ENCODE measurements at places on chromosomes 11 and 22.

DNA sequence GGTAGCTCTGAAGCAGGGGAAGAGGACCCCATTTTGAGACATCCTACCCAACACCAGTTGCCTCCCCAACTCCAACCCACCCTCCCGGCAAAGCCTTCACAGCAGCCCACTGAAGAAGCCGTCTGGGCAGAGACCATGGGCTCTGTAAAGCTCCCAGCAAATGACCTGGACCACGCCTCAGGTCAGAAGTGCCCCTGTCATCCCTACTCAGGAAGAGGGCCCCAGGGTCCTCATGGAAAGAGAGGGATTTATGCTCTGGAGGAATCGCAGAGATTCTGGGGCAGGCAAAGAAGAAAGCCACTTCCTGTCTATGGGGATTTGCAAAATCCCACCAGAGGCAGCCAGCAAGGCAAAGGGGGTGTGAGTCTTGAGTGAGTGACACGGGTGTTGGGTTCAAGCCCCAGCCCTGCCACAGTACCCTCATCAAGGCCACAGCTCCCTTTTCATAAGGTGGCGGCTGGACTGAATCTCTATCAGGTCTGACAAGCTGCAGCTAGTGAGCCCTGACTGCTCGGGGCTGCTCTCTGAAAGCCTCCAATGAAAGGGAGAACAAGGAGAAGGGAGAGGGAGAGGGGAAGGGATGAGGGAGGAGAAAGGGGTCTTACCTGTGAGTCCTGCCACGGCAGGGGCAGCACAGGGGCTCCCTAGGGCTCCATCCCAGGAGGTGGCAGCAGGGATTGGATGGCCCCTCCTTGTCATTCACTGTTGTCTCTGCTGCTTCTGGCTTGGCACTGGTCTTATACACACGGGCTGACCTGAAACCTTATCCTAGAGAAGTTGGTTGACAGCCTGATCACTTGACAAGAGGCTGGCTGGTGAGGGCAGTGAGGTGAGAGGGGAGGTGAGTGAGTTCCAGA is at the start of gene UCP3:
Gene UCP3, minus strand, starts transcription at position 713 of the 857 bp plus-strand sequence. CDS start 2,043 bp downstream, outside the sequence.
- DNase-seq = no peak

DNA sequence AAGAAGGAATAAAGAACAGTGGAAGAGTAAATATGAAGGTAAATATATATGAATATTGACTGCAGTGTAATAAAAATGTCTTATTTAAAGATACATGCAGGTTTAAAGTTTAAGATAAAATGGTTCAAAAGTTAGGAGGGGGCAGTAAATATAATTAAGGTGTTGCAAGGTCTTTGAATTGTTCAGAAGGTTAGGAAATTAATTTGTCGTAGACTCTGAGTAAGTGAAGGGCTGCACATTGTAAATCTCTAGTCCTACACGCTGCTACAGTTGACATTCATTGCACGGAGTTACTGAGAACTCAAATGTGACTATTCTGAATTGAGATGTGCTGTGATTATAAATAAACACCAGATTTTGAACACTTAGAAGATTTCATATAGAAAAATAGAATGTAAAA is 69.8 kb upstream of the PRODH start:
- DNase-seq = no peak

DNA sequence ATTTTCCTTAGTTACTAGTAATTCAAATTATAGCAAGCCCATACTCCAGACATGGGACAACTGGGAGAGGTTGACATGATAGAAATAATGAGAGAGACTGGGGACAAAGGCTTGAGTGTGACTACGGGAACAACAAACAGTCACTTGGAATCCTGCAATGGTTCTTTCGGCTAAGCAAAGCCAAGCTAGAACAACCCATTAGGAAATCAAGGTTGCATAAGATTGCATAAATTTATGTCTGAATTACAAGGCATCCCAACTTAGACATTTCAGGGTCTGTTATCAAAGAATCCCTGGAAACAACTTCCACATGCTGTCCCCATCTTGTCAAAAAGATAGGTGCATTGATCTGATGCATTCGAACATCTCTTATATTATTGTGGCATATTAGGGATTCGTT is 10.2 kb upstream of the NRGN start:
- no peak for DNase-seq

DNA sequence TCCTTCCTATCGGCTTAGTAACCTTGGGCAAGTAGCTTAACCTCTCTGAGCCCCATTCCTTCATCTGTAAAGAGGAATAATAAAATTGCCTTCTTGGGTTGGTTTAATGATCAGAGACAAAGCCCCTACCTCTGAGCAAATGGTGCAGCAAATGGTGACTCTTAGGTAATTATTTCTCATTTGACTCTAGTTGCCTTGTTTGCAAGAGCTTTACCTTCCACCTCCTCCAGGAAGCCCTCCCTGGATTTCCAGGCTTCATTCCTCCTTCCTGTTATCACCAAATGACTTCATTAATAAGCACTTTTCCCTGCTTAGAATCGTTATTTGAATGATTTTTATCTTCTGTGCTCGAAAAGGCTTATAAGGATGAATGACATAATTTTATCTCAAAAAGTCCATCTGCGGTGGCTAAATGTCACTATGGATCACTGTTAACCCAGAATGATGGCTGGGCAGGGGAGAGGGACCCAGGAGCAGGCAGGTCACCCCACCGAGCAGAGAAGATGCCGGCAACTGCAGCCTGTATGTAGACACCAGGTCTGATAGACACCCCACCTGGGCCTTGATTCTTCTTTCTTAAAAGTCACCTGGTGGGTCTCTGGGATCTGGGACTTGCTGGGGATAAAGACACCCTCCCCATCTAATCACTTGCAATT is 106.6 kb downstream of the TSPAN18 start:
- no peak for DNase-seq

- no peak for DNase-seq
These were observed 569.9 kb downstream of the BUD13 start for GRCh38 chr11:116202922-116203321.

- DNase-seq = no peak
These were observed 220.0 kb downstream of the INSC start for GRCh38 chr11:15334766-15335165.

DNA sequence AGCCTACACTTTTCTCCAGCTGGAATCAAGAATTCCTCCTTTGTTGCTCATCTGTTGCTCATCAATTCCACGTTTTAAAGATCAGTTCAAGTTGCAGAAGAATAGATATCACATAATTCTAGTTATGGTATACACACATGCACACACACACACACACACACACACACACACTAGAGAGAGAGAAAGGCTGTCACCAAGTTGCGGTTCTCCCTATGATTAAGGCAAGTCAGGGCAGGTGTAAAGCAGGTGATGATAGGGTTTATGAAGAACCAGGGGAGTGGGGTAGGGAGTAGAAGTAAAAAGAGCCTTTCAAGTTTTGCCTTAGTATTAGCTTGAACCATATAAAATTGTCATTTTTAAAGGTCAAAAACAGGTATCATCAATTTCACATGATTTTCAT is 31.7 kb upstream of the TMPRSS4 start:
- DNase-seq = no peak

DNA sequence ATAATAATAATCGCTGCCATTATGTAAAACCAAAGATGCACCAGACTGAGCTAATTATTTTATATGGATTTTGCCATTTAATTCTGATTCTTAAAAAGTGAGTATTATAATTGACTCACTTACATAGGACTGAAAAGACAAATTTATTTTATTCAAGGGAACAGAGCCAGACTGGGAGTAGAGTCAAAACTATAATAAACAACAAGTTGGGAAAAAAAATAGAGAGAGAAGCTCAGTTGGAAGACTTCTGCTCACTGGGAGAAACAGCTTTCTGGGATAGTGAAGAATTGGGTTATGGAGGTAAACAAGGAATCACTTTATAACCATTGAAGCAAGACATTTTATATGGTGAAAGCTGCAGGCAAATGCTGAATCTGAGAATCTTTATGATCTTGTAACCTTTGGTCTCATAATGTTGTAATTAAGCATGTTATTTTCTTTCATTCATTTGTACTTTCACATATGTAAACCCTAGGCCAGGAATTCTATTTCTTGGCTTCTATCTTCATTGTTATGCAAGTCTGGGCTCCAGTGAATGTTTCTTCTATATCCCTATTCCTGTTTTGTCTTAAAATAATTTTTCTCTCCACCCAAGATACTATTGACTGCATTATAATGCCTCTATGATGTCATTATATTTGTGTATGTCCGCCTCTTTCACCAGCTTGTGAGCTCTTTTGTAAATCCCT is 725.3 kb upstream of the CCDC179 start:
- no peak for DNase-seq

DNA sequence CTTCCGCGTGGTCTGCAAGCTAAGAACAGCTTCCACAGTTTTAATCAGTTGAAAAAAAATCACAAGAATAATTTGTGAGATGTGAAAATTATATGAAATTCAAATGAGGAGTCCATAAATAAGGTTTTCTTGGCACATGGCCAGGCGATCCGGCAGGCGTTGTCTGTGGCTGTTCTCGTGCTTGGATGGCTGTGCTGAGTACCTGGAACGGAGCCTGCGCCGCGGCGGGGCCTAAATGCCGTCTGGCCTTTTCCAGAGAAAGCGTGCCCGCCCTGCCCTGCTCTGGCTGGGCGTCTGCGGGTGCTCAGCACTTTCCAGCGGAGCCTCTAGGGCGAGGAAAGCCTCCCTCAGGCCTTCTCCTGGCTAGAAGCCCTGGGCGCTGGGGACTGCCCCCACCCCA is 41.8 kb downstream of the OSBPL5 start:
- peak; percentile 19 for DNase-seq

DNA sequence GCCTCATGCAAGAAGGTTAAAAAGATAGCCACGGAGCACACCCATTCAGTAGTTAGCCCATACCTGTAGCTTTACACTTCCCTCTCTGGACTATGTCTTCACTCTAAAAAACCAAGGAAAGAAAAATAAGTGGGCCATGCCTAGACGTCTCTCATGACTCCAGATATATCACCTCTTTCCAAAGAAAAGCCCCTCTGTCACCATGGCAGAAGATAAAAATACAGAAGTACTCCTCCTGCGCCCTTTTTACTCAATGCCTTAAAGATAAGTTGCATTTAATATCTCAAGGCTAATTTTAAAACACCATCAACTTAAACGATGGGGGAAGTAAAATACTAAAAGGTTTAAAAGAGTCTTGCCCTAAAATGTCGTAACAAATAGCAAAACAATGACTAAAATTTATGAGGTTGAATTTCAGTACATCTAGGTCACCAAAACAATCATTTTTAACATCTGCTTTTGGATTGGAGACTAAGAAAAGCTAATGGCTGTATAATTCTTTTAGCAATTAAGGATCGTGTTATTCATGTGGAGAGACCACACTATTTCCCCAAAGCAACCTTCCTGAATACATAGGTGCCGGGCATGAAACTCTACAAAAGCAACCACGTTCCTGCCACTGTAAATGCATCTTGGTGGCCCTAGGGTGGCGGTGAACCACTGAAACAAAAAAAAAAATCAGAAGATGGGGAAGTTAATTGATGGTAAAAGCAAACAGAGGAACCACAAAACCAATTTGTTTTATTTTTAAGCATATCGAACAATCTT is 46.0 kb downstream of the CELF1 start:
- no peak for DNase-seq

GRCh38 chr11:60710482-60710881 is 11.1 kb downstream of the MS4A8 start:
- no peak for DNase-seq

- DNase-seq = no peak
These were observed 33.4 kb downstream of the SIK2 start for GRCh38 chr11:111635706-111636045.

GRCh38 chr11:120239713-120240640 is at the start of gene POU2F3:
Gene POU2F3 (plus strand): TSS chr11:120240140. CDS start chr11:120240344, 204 bp downstream.
- DNase-seq = no peak

DNA sequence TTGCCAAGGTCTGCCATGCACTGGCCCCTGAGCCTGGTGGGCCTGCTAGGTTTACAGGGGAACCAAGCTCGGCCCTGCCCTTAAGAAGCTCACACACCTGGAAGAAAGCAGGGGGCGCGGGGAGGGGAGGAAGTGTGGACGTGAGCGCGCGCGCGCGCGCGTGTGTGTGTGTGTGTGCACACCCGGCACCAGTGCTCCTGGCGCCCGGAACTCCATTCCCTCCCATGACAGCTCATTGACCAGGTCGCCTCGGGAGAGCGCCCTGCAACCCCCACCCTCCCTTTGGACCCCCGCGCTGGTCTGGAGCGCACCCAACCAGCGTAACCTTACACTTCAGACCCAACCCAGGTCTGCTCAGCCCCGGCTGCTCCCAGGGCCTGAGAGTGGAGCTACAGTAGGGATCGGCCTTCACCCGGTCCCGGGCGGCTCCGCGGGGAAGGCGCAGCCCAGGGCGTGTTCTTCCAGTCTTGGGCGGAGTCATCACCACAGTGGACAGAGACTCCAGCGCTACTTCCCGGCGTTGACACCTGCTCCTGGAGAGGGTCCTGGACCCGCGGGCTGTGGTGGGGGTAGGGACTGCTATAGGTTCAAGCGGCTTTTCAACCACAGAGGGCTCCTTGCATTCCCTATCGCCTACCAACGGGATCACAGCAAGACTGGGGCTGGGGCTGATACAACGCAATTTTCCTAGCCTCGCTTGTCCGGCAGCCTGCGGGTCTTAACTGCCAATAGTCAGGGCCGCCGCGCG is 1.5 kb downstream of the GALNT18 start:
- DNase-seq = peak; percentile 69

- DNase-seq = no peak
These were observed 438 bp downstream of the ZW10 start for GRCh38 chr11:113773092-113773415.

DNA sequence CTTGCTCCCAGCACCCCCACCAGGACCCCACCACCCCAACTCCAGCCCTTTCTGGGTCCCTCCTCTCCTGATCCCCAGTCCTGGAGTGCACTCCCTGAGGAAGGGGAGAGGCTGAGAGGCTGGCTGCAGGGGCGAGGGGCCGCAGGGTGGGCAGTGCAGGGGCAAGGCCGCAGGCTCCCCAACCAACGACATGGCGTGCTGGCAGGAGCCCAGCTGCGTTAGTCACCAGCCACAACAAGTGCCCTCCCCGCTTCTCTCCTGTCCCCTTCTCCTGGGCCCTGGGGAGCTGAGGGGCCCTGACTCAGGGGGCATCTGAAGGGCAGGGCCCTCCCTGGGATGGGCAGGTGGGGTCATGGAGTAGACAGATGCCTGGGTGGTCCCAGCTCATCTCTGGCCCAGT is 2.3 kb downstream of the CABP7 start:
- no peak for DNase-seq

DNA sequence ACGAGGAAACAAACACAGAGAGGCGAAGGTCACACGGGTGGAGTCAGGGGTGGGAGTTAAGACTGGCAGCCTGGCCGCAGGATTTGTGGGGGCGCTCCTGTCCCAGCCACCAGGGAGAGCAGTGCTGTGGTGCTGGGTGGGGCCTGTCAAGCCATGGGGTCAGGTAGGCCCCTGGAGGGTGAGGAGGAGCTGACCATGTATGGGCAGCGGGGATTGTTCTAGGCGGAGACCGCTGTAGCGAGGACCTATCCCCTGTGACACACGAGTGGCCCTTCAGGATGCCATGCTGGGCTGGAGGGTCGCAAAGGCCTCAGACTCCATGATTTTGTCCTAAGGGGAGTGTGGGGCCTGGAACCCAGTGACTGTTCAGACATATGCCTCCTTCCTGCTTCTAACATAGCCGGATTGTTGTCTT is 1.6 kb upstream of the RPS19BP1 start:
- DNase-seq = no peak

All from right lobe of liver (tissue), 6 donors.